ENCODE measurements at places on chromosomes 16 and 17.
A peak's percentile ranks its signal among the peaks of the same experiment; 100 is the strongest.

DNA sequence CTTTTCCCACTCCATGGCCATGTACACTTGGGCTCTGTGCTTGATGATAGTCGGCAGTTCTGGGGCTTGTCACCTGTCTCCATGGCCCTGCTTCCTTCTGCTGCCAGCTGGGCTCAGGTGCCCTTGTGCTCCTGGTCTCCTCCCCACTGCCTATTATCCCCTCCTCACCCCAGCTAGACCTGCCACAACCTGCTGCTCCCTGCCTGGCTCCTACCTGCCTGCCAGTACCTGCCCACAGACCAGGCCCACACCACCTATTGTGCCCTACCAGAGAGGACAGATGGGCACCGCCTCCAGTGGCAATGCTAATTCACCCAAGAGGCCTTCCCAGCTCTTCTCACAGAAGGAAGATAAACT is 538 bp upstream of the RAPGEFL1 start:
- DNase-seq, result no peak
- peaks cover 7% of the 10 kb centered on the region for H3K4me1 ChIP-seq
- no peak overlapping the region for H3K27ac ChIP-seq

DNA sequence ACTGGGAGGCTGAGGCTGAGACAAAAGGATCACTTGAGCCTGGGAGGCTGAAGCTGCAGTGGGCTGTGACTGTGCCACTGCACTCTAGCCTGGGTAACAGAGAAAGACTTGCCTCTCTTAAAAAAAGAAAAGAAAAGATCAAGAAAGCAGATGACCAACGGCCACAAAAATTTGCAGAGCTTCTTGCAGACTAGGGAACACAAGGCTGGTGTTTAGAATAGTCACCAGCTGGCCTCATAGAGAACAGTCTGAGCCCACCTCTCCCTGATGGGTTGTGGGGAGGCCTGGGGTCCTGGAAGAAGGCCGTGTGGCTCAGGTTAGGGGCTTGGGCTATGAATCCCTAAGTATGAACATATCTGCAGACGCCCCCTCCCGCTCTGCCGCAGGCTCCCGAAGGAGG is 73.7 kb upstream of the MED9 start:
- DNase-seq, result no peak
- H3K4me3 ChIP-seq, result no peak overlapping the region
- no peak overlapping the region for H3K27ac ChIP-seq

GRCh38 chr17:77881545-77881944 is 77.0 kb upstream of the TNRC6C start:
- H3K4me3 ChIP-seq, result peak overlapping the region; percentile 54
- peaks cover 73% of the 10 kb centered on the region for H3K4me1 ChIP-seq
- peak overlapping the region; percentile 89 for H3K27ac ChIP-seq
- H3K27me3 ChIP-seq, result no peaks in the 10 kb centered on the region
- peak; percentile 87 for DNase-seq
- H3K36me3 ChIP-seq, result no peaks in the 10 kb centered on the region

GRCh38 chr16:27111486-27111885 is 44.8 kb downstream of the C16orf82 start:
- no peak overlapping the region for H3K4me3 ChIP-seq
- no peak for DNase-seq
- H3K36me3 ChIP-seq, result no peaks in the 10 kb centered on the region
- H3K27ac ChIP-seq, result no peak overlapping the region
- H3K4me1 ChIP-seq, result peaks cover 5% of the 10 kb centered on the region

- H3K36me3 ChIP-seq, result peaks cover 22% of the 10 kb centered on the region
- H3K27me3 ChIP-seq, result peaks cover 2% of the 10 kb centered on the region
- DNase-seq, result no peak
- no peak overlapping the region for H3K27ac ChIP-seq
- peaks cover 23% of the 10 kb centered on the region for H3K4me1 ChIP-seq
These were observed 27.0 kb downstream of the ATP6V0A1 start for GRCh38 chr17:42485680-42486079.

GRCh38 chr17:68379692-68380677 is 77.3 kb downstream of the WIPI1 start:
- H3K27me3 ChIP-seq, result no peaks in the 10 kb centered on the region
- no peaks in the 10 kb centered on the region for H3K36me3 ChIP-seq
- H3K4me1 ChIP-seq, result peaks cover 25% of the 10 kb centered on the region
- no peak overlapping the region for H3K4me3 ChIP-seq

- no peak for DNase-seq
- peaks cover 14% of the 10 kb centered on the region for H3K27me3 ChIP-seq
- no peak overlapping the region for H3K4me3 ChIP-seq
- H3K27ac ChIP-seq, result no peak overlapping the region
- H3K36me3 ChIP-seq, result no peaks in the 10 kb centered on the region
- peaks cover 10% of the 10 kb centered on the region for H3K4me1 ChIP-seq
These were observed 701 bp downstream of the PIPOX start for GRCh38 chr17:29043539-29044145.

GRCh38 chr17:66467766-66468165 is 165.4 kb downstream of the PRKCA start:
- H3K4me1 ChIP-seq, result peaks cover 85% of the 10 kb centered on the region
- peak overlapping the region; percentile 91 for H3K27ac ChIP-seq
- no peak for DNase-seq
- H3K4me3 ChIP-seq, result no peak overlapping the region

DNA sequence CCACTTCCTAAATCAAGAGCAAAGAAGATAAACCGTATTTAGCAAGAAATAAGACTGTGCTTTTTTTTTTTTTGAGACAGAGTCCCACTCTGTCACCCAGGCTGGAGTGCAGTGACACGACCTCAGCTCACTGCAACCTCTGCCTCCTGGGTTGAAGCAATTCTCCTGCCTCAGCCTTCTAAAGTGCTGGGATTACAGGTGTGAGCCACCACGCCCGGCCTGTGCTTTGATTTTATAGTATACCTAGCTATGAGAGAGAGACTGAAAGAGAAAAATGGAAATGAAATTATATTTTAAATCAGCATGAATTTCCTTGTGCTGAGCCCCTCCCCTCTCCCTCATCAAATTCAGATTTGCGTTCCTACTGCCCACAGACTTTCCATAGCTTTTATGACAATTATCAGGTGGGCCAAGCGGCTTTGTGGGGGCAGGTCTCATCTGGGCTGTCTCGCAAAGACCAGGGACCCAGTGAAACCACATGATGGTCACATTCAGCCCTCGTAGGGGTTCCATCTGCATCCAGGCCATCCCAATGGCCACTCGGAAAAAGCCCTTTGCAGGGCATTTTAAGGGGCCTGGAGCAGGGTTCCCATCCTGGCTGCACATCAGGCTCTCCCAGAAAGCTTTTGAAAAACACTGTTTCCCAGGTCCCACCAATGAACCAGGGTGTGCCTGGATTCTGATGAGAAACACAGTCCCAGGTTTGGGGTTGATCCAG is 8.5 kb downstream of the CACNG1 start:
- peak; percentile 0 for DNase-seq
- H3K4me3 ChIP-seq, result no peak overlapping the region
- no peak overlapping the region for H3K27ac ChIP-seq
- no peaks in the 10 kb centered on the region for H3K4me1 ChIP-seq
- no peaks in the 10 kb centered on the region for H3K36me3 ChIP-seq

- H3K4me1 ChIP-seq, result peaks cover 41% of the 10 kb centered on the region
- peak; percentile 69 for DNase-seq
- H3K4me3 ChIP-seq, result peak within 1 kb of the TSS; percentile 77
- peaks cover 2% of the 10 kb centered on the region for H3K36me3 ChIP-seq
- no peaks in the 10 kb centered on the region for H3K27me3 ChIP-seq
These were observed at the start of gene RNF157 for GRCh38 chr17:76240461-76241203. RNF157 (minus strand) TSS chr17:76240493; CDS start chr17:76240240, 253 bp downstream.

- no peaks in the 10 kb centered on the region for H3K36me3 ChIP-seq
- no peak for DNase-seq
- no peak overlapping the region for H3K27ac ChIP-seq
- H3K4me1 ChIP-seq, result peaks cover 9% of the 10 kb centered on the region
- peaks cover 9% of the 10 kb centered on the region for H3K27me3 ChIP-seq
These were observed 32.6 kb downstream of the PMP22 start for GRCh38 chr17:15232517-15232915.

DNA sequence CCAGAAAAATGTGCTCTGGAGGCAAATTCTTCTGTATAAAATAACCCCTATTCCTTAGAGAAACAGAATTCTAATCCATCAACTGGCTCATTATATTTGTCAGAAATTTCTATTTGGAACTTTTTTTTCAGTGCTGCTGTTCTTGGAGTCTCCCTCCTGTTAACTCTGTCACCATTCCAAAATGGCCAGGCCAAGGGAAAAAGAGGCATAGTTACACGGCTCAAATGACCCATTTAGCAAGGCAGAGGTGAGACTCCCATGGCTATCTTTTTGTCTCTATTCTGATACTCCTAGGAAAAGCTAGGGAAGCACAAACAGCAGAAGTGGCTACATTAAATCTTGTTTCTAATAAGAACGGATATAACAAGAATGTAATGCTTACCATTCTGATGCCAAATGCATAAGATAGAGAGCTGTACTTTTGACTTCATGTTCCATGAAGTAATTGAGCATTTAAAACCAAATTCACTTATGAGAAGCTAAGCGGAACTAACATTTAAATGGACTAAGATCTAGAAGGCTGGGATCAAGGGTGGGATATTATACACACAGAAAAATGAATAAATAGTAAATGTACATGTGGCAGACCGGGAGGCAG is 64.4 kb upstream of the CORO6 start:
- H3K4me3 ChIP-seq, result no peak overlapping the region
- H3K36me3 ChIP-seq, result peaks cover 13% of the 10 kb centered on the region
- H3K27ac ChIP-seq, result no peak overlapping the region
- no peaks in the 10 kb centered on the region for H3K27me3 ChIP-seq

DNA sequence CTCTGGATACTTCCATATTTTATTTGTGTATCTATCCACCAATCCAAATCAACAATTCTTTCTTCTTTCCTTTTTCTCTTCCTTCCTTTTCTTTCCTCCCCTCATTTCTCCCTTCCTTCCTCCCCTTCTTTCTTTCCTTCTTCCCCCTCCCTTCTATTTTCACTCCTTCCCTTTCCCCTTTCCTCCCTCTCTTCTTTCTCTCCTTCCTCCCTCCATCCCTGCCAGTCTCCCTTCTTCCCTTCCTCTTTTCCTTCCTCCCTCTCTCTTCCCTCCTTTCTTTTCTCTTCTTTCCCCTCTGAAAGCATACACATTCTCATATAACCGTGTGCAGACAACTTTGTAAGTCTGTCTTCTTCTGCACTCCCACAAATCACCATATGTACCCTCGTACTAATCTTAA is 382.3 kb upstream of the MAF start:
- H3K4me3 ChIP-seq, result no peak overlapping the region
- no peaks in the 10 kb centered on the region for H3K4me1 ChIP-seq
- no peak for DNase-seq
- no peak overlapping the region for H3K27ac ChIP-seq

- no peak overlapping the region for H3K27ac ChIP-seq
- H3K4me3 ChIP-seq, result no peak overlapping the region
- no peaks in the 10 kb centered on the region for H3K27me3 ChIP-seq
- no peak for DNase-seq
- H3K36me3 ChIP-seq, result peaks cover 11% of the 10 kb centered on the region
- peaks cover 34% of the 10 kb centered on the region for H3K4me1 ChIP-seq
These were observed 32.8 kb downstream of the MSI2 start for GRCh38 chr17:57289130-57289529.

GRCh38 chr17:57397402-57397801 is 141.1 kb downstream of the MSI2 start:
- no peak overlapping the region for H3K27ac ChIP-seq
- DNase-seq, result no peak
- H3K4me1 ChIP-seq, result peaks cover 9% of the 10 kb centered on the region

GRCh38 chr16:27822996-27823395 is 240.5 kb downstream of the GSG1L start:
- H3K27ac ChIP-seq, result no peak overlapping the region
- no peaks in the 10 kb centered on the region for H3K4me1 ChIP-seq
- peaks cover 9% of the 10 kb centered on the region for H3K27me3 ChIP-seq
- no peaks in the 10 kb centered on the region for H3K36me3 ChIP-seq
- no peak overlapping the region for H3K4me3 ChIP-seq

DNA sequence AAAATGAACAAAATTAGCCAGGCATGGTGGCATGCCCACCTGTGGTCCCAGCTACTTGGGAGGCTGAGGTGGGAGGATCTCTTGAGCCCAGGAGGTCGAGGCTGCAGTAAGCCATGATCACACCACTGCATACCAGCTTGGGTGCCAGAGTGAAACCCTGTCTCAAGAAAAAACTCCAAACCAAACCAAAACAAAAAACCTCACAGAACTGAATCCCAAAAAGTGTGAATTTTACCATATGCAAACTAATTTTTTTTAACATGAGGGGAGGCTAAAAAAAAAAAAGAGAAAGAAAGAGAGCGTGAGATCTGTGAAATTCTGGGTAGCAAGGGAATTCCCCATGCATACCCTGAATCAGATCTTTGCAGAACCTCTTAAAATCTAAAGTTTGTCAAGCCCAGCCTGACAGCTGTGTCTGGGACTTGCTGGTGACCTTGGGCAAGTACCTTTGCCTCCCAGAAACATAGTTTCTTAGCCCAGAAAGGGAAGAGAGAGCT is 17.1 kb upstream of the CDH1 start:
- no peak overlapping the region for H3K4me3 ChIP-seq
- peak; percentile 64 for DNase-seq
- no peaks in the 10 kb centered on the region for H3K36me3 ChIP-seq
- H3K4me1 ChIP-seq, result peaks cover 19% of the 10 kb centered on the region

- H3K4me1 ChIP-seq, result no peaks in the 10 kb centered on the region
- no peak for DNase-seq
- H3K36me3 ChIP-seq, result no peaks in the 10 kb centered on the region
- H3K4me3 ChIP-seq, result no peak overlapping the region
- peaks cover 14% of the 10 kb centered on the region for H3K27me3 ChIP-seq
These were observed 136.1 kb downstream of the SPACA3 start for GRCh38 chr17:33127706-33128105.

GRCh38 chr17:10799407-10799806 is 4.5 kb downstream of the TMEM238L start:
- no peaks in the 10 kb centered on the region for H3K4me1 ChIP-seq
- H3K4me3 ChIP-seq, result no peak overlapping the region
- no peaks in the 10 kb centered on the region for H3K27me3 ChIP-seq

- no peak overlapping the region for H3K27ac ChIP-seq
- H3K27me3 ChIP-seq, result no peaks in the 10 kb centered on the region
- no peaks in the 10 kb centered on the region for H3K36me3 ChIP-seq
- no peak for DNase-seq
- H3K4me1 ChIP-seq, result no peaks in the 10 kb centered on the region
These were observed 181.2 kb upstream of the COX10 start for GRCh38 chr17:13888056-13888609.

- H3K27ac ChIP-seq, result no peak overlapping the region
- DNase-seq, result no peak
- H3K36me3 ChIP-seq, result peaks cover 14% of the 10 kb centered on the region
- peaks cover 57% of the 10 kb centered on the region for H3K4me1 ChIP-seq
- H3K4me3 ChIP-seq, result no peak overlapping the region
These were observed 83.3 kb upstream of the TNRC6C start for GRCh38 chr17:77875051-77875780.

- H3K4me1 ChIP-seq, result peaks cover 2% of the 10 kb centered on the region
- peaks cover 21% of the 10 kb centered on the region for H3K27me3 ChIP-seq
- H3K4me3 ChIP-seq, result no peak overlapping the region
- H3K27ac ChIP-seq, result no peak overlapping the region
- H3K36me3 ChIP-seq, result no peaks in the 10 kb centered on the region
These were observed 27.7 kb downstream of the RTN4RL1 start for GRCh38 chr17:1997289-1997926.

- DNase-seq, result peak; percentile 29
- H3K4me1 ChIP-seq, result no peaks in the 10 kb centered on the region
- H3K27ac ChIP-seq, result no peak overlapping the region
- no peaks in the 10 kb centered on the region for H3K27me3 ChIP-seq
These were observed 225.1 kb upstream of the CA10 start for GRCh38 chr17:52383493-52384100.
